ENCODE measurements at places on chromosomes 7 and 10.
A peak's percentile ranks its signal among the peaks of the same experiment; 100 is the strongest.

DNA sequence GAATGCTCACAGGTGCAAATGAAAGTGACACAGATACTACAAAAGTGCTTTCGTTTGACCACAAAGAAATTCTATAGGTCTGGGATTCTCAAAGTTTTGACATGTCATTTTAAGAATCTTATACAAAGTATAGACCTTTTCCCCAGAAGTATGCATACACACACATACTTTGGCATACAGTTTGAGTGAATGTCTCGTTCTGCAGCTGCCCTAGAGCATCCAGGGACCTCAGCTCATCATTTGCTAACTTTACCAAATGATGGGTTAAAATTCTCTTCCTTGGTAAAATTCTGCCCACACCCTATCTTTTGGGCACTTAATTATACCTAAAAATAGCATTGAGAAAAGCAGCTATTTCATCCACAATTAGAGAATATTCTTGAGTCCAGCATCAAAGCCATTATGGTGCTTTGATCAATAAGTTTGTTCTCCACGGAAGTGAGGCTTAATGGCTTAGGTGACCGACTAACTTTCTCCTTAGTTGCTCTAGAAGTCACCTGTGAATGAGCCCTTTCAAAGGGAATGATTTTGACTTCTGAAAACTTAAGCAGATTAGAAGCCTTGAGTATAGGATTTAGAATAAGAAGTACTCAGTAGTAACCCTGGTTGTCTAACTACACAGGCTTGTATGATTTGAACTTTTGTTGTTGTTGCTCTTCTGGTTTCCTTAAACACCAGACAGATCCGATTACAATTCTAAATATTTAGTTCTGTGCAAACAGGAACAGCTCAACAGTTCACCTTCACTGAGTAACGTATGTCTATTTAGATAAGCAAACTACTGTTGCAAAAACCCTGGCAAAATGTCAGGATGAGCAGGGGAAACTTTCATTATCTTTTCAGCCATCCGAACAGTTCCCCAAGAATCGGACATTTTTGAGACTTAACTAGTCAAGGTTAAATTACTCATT lies 70.6 kb downstream of the CNNM2 start:
- DNase-seq, result no peak

DNA sequence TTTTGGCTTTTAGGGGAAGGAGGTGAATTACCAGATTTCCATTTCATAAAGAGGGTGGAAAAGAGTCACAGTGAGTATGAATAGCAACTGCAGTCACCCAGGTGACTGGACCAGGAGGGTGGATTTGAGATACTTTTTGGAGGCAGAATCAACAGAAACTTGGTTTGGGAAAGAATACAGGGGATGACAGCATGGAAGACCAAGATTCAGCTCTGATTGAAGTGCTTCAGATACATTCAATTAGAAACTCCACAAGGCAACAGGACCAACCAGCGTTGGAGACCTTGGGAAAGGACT lies 83.0 kb downstream of the SGMS1 start:
- no peak for DNase-seq

- DNase-seq, result peak; percentile 25
Observed at GRCh38 chr10:111076191-111076681, 593 bp upstream of the ADRA2A start.

DNA sequence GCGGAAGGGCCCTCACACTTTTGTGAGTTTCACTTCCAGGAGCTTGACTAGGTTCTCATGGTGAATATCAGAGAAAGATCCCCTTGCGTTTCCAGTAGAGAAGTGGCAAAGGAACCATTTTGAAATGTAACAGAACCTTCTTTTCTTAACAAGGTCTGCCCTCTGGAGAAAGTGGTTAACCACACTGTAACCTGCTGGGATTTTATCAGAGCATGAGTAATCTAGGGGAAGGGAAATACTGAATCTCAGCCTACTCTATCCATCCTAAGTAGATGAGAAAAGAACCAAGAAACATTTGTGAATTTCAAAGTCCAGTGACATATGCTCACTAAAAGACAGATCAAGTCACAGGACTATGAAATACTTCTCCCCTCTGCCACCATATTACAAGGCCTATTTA lies 235.5 kb downstream of the ZEB1 start:
- DNase-seq, result no peak

DNA sequence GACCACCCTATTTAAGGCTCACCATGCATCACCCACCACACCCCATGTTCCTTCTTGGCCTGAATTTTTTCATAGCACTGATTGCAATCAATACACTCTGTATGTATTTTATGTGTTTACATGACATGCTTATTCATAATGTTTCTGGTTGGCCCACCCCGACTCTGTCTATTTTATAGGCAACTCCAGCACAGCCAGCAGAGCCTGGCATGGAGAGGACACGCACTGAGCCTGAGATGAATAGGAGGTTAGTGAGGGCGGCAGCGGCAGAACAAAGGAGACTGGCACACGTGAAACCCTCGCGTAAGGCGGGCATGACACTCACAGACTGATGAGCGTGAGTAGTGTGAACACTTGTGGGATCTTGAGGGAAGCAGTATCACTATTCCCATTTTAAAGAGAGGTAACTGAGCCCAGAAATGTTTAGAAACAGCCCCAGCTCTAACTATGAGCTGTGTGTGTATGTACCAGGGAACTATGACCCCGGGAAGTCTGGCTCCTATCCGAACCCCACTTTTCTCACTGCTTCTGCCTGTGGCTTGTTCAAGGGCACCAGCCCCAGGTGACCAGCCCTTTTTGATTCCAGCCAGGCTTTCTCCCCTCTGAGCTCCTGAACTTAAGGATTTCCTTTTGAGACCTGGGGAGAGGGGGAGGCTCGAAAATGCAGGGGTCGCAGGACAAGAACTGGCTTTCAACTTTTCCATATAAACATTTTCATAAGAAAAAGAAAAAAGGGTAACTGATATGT lies 113.3 kb downstream of the ARHGAP22 start:
- DNase-seq, result no peak

DNA sequence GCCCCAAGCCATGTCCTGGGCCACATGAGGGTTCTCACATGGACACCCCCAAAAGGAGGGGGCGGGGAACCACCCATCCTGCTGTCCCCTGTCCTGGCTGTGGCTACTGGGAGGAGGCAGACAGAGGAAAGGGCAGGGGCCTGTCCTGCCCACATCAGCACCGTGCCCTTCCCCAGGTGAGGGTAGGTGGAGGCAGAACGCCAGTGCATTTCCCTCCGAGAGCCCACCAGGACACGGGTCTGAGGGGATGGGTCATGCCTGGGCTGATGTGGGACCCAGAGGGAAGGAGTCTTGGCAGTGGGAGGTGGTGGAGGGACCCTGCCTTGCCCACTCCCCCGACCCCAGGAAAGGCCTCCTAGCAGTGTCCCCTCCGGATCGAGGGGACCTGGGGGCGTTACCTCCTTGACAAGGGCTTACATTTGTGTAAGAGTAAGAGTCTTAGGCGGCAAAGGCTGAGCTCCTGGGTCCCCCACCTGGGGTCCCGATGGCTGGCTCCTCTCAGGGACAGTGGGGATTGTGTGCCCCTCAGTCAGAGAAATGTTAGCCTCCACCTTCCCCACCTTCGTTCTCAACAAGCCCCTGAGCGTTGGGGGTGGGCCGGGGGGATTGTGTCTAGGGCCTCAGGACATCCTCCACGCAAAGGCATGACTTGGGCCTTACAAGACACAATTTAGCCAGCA lies 6.1 kb downstream of the CRYGN start:
- no peak for DNase-seq
